Activated CD8-positive, alpha-beta memory T cell treated with anti-CD3 and anti-CD28 coated beads for 4 hours (primary cell): ENCODE measurements at places on chromosomes 11 and 22.

DNA sequence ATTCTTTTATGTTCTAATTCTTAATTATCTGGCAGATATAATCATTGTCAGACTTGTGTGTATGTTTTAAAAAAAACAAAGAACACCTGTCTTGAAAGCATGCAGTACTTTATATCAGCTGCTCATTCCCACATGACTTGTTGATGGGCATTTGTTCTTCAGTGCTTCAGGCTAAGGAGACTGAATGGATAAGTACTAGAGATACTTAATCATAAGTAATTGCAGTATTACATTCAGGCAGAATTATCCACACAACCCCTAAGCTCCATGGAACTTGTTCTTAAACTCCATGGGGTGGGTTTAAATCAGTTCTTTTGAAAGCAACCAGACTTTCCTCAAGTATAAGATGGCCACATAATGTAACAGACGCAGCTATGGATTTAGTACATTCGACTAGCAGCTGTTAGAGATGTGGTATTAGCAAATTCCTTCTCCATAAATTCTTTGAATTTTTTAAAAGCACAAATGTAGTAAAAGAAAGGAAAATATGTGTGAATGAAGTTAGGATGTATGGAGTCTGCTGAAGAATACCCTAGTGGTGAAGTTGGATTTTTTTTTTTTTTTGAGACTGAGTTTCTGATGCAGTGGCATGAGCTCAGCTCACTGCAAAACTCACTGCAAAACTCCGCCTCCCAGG lies 3.0 kb downstream of the JAM3 start:
- DNase-seq = no peak

- DNase-seq = no peak
Measured at GRCh38 chr22:45268167-45268957, 16.4 kb upstream of the UPK3A start.

- no peak for DNase-seq
Measured at GRCh38 chr22:28172892-28173670, 254.0 kb upstream of the PITPNB start.

DNA sequence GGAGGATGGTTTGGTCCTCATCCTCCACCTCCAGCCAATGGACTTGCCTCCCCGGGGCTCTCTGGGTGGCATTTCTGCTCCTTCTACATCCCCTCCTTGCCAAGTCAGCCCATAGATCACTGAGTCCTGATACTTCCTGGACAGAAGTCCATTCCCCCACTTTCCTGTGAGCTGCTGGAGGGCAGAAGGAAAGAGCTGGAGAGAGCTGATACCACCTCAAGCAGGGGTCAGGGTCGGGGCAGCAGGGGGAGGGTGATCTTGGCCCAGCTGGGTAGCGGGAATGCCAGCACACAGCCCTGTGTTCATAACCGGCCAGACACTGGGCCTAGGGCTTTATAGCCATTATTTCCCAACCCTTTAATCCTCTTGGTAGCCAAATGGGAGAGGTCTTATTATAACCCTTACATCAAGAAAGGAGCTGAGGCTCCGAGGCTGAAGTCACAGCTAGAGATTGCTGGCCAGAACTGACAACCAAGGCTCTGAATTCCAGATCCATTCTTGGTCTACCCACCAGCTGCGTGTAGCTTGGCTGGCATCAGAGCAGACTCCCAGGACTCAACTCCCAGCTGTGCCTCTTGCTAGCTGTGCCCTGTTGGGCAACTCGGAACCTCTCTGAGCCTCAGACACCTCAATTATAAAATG lies 39.9 kb downstream of the CD6 start:
- DNase-seq = no peak

GRCh38 chr11:76159983-76160661 lies 46.2 kb downstream of the WNT11 start:
- no peak for DNase-seq

DNA sequence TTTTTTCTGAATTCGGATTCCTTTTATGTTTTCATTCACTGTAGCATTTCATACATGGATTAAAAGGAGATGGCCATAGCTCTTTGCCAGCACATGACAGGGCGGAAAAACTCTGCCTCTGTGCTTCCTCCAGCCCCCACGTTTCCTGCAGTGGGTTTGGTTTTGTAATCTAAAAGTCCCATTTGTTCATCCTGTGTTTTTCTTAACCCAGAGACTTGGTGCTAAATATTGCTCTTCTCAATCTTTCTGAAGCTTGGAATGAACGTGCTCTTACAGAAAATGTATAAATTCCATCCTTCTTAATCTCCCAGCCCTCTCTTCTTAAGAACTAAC lies 89.9 kb downstream of the PPP6R3 start:
- DNase-seq = no peak

- DNase-seq = no peak
Measured at GRCh38 chr11:91795139-91795887, 429.3 kb upstream of the FAT3 start.

DNA sequence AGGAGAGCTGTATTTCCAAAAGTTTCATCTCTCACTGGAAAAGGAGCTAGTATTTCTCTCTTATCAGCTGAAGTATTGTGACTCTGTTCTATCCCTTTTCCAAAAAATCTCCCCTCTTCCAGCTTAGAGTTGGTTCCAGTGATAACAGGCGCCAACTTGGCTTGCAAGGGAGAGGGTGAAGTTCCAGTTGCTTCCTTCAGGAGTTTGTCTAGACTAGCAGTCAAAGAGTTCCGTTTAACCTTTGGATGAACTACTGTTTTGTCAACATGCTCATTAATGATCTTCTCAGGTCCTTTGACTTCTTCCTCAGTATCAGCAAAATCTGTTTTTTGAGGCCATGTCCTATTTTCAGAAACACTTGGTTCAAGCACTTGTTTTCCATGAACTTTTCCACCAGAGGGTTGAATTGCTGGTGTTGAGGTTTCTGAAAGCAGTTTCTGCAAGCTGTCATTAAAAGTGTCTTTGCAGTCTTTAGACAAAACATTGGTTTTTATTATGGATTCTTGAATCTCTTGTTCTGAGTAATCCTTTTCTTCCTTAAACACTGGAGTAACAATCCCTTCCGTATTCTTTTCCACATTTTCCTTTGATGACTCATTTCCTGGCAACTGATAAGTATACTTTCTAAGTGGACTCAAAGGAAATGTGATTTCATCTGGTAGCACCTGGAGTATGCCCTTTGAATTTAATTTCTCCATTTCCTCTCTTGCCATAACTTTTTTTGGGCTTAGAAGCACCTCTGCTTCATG lies 39.7 kb upstream of the CCDC89 start:
- no peak for DNase-seq

DNA sequence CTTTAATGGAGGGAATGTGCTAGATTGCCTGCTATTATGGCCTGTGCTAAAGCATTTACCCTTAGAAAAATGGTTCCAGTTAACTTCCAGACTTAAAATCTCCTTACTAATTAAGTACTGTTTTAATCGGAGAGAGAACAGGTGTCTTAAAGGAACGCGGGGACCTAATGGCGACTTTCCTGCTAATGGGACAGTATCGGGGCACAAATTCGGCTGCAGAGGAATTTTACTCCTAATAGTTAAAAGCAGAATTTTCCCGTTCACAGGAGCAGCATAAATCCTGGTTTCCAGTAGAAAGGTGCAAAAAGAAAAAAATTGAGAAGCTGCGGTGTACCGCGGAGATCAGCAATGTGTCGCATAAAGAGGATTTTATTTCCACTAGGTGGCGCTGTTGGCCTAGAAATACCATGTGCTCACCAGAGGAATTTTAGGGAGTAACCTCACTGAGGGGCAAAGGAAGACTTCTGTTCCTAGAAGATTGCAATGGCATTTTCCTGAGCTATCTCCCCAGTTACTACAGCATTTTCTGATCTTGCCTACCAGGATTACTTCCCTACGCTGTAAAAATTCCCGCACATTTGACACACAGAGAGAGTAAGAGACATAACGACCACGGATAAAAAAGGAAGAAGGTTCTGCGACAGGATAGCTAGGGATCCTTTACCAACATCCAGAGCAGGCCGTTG lies 44.5 kb downstream of the ZNF280B start:
- DNase-seq = no peak
